Femur (tissue), 1 donor: ENCODE measurements at places on chromosomes 3 and 15.
A peak's percentile ranks its signal among the peaks of the same experiment; 100 is the strongest.

- no peak for DNase-seq
These were observed 305.1 kb downstream of the IGSF11 start for GRCh38 chr3:118729546-118729945.

DNA sequence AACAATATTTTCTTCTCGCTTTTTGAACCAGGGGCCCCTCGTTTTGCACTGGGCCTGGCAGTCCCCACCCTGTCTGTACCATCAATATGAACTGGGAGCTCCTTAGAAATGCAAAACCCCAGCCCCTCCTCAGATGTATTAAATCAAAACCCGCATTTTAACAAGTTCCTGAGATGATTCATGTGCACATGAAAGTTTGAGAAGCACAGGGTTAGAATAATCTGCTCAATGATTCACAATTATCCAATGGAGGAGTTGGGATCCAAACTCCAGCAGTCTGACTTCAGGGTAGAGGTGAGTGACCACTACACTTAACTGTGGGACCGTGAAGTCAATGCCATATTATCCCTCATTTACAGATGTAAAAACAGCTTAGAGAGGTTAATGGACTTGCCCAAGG, 256.4 kb downstream of the IGSF11 start:
- DNase-seq = no peak

- peak; percentile 91 for DNase-seq
These were observed 78.4 kb downstream of the SPSB4 start for GRCh38 chr3:141129541-141130011.

GRCh38 chr3:141262308-141262705, 30.7 kb downstream of the PXYLP1 start:
- DNase-seq = no peak

DNA sequence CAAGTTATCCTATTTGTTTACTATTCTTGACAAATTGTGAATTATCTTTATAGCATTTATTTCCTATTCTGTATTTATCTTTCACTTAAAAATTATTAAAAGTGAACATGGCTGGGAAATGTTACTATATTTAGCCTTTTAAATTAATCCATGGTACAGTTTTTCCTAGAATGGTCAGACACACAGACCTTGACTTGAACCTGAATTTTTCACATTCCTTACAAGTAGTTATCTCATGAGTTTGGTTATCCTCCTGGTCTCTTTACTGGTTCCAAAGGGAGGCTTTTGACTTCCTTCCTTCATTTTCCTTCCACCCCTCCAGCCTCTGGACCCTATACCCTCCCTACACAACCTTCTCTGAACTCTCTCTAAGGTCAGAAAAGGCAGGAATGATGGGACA, 280.6 kb downstream of the SATB1 start:
- DNase-seq = no peak

DNA sequence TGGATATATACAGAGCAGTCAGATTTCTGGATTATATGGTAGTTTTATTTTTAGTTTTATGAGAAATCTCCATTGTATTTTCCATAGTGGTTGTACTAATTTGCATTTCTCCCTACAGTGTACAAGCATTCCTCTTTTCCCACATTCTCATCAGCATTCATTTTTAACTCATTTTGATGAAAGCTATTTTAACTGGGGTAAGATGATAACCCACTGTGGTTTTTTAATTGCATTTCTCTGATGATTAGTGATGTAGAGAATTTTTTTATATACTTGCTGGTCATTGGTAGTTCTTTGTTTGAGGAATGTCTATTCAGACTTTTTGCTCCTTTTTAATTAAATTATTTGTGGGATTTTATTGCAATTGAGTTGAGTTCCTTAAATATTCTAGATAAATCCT, 903.6 kb downstream of the DIPK2A start:
- no peak for DNase-seq

- peak; percentile 74 for DNase-seq
These were observed 45.7 kb downstream of the POC1A start for GRCh38 chr3:52108302-52109232.

- no peak for DNase-seq
These were observed 742 bp downstream of the TNK2 start for GRCh38 chr3:195907684-195907933.

DNA sequence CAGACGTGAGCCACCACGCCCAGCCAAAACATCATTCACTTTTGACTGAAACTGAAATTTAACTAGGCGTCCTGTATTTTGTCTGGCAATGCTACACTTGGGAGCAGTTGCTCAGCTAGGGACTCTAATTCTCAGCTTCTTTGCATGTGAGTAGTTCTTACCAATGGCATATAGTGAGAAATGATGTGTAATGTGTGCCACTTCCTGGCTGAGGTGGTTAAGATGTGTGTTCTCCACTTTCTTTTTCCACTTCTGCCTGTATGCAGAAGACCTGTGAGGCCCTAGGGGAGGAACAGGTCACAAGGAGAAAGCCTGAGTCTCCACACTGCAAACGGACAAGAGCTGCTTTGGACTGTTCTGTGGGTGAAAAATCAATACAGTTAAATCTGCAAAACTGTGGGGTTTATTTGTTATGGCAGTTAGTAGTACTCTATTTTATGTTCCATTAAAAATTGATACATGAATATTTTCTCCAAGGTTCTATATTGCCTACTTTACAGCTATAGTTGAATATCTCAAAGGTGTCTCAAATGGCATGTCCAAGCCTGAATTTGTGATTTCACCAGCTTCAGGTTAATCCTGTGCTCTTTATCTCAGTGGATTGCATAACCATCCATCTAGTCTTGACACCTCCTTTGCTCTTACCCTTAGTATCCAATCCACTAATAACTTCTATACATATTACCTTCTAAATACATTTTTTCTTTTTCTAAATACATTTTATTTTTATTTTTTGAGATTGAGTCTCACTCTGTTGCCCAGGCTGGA, 59.3 kb downstream of the NR1D2 start:
- no peak for DNase-seq

DNA sequence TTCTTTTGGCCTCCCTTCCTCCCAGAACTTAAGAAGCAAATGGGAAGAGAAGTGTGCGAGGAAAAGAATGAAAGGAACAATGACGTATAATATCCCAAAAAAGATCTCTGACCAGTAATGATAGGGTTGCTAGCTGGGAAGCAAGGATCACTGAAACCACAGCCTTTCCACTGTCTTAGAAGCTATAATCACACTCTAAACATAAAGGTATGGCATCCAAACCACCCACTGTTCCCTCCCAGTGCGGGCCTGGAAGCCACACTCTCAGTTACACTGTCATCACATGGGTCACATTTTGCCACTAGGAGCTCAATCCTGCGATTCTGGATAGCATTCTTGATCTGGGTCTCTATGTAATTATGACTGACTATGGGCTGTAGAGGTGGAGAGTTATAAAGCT, 131.6 kb upstream of the HACD2 start:
- DNase-seq = peak; percentile 75

GRCh38 chr15:67836477-67836876, 3.4 kb downstream of the RNU6-1 start:
- no peak for DNase-seq

- DNase-seq = no peak
These were observed 290.5 kb downstream of the KBTBD8 start for GRCh38 chr3:67288466-67289106.

GRCh38 chr3:96330795-96331194, 483.6 kb upstream of the EPHA6 start:
- no peak for DNase-seq

DNA sequence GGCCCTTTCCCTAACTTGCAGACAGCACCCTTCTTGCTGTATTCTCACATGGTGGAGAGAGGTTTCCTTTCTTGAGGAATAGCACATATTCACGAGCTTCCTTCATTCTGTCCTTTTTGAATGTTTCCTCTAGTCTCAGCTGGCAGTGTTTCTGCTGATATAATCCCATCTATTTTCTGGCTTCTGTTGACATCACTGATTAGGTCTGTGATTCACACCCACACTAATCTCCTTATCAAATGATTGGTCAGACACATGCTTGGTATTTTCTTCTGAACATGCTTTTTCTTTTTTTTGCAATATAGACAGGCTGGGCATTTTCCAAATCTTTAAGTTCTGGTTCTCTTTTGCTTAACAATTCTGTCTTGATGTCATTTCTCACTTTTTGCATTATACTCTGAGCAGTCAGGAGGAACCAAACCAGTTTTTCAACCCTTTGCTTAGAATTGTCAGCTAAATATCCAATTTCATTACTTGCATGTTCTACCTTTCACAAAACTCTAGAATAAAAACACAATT, 65.4 kb downstream of the OXSM start:
- no peak for DNase-seq

DNA sequence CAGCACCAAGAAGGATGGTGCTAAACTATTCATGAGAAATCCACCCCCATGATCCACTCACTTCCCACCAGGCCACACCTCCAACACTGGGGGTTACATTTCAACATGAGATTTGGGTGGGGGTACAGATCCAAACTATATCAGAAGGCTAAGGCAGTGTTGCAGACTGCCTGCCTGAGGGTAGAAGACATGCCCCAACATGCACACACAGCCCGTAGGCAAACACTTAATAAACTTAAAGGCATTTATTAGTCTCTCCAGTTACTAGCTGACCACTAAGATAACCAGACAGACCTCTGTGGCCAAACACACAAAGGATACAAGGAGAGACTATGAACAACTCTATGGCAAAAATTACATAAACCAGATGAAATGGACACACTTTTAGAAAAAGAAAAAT, 10.2 kb downstream of the FAM162A start:
- DNase-seq = no peak

DNA sequence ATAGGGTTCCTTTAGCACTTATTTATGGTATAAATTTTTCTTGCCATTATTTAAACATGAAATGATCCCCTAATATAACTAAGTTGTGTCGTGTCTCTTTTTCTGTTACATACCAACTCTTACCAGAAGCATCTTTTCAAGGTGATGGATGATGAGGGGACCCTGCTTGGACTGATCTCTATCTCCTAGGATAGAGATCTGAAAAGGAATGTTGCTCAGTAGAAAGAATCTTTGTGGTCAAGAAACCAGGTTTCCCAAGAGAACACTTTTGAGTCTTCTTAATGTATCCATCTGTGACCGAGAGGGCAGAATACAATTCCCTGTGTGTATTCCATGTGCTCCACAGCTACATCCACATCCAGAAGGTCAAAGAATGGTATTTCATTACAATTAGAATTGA, 409.7 kb downstream of the MAGI1 start:
- no peak for DNase-seq

- DNase-seq = peak; percentile 69
These were observed 595 bp downstream of the DPH6 start for GRCh38 chr15:35545316-35545823.

- DNase-seq = no peak
These were observed 23.1 kb downstream of the LMLN start for GRCh38 chr3:197983076-197983475.

GRCh38 chr3:55540579-55540978, 53.5 kb upstream of the WNT5A start:
- DNase-seq = no peak

DNA sequence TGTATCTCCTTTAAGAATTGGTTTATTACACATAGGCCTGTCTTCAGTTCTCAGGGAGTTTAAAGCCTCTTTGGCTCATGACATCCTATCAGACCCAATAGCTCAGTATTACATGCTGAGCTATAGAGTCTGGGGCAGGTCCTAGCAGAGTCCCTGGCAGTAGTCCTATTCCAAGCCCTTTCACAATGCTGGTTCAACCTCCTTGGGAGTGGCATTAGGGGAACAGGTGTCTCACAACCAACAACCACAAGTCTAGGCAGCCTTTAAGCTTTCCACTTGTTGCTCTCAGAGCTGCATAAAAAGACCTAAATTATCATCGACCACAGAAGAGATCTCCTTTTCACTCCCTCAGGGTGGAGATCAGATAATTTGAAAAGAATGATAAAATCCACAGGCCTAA, 22.8 kb upstream of the C2CD4B start:
- DNase-seq = no peak

DNA sequence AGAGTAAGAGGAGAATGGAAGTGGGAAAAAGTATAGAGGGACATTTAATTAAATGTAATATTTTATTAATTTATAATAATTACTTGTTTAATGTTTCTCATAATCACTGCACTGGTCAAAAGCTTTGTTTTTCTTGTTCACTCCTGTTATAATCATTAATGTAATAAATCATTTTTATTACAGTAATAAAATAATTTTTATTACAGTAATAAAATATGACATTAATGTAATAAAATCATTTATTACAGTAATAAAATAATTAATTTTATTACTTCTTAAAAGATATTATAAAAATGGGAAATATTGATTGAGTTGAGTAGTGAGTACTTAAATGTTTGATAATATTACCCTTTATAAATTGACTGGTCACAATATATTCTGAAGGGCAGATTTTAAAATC, 181.1 kb upstream of the SOX2 start:
- no peak for DNase-seq

DNA sequence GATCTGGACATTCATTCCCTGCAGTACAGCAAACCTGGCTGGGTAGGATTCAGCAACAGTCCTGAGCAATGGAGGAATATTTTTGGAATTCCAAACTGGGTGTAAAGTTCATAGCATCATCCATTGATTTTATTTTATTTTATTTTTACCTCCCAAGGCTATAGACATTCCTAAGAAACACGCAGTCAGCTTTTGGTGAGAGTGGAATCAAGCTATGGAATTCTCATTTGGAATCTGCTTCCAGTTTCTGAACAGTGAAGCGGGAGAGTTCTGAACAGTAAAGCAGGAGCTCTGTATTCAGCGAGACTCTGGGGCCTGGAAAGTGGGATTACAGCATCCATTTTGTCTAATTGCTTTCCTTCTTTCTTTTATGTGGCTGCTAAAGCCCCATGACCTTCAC, 1.4 kb upstream of the PDZRN3 start:
- no peak for DNase-seq

DNA sequence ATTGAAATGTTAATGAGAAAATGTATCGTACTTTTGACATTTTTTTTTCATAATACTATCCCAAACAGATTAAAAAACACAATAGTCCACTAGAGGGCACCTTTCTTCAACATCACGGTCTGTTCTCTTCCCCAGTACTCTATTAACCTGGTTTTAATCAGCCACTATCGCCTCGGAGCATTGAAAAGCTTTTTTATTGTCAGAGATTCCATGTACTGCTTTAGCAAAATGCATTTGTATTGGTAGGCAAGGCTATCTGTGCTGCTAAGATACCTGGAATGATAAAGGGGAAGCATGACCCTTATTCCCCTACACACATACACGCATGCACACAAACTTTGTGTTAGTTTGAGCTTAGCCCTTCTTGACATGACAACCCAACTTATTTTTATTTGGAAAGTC, 160.1 kb upstream of the IL12A start:
- DNase-seq = no peak

DNA sequence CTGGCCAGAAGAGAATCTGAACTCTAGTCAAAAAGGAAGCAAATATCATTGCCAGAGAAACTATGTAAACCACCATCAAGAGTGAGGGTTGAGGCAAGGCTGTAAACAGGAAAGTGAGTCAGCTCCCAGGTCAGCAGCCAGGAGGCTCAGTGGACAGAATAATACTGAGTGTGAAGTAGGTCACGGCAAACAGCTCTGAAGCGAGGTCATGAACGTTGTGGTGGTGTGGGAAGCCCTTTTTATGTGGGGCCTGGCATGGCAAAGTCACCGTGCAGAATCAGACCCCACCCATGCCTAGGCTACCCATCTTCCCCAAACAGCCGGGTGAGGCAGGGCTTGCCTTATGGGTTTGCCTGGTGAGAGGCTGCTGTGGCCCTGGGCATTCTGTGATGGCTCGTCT, 43.9 kb downstream of the THBS1 start:
- no peak for DNase-seq
